ENCODE measurements at places on chromosomes 2 and 18. TPM values are rescaled to one million over a fixed set of nuclear protein-coding genes. Genes with fewer than 3 reads are reported as not detected.

DNA sequence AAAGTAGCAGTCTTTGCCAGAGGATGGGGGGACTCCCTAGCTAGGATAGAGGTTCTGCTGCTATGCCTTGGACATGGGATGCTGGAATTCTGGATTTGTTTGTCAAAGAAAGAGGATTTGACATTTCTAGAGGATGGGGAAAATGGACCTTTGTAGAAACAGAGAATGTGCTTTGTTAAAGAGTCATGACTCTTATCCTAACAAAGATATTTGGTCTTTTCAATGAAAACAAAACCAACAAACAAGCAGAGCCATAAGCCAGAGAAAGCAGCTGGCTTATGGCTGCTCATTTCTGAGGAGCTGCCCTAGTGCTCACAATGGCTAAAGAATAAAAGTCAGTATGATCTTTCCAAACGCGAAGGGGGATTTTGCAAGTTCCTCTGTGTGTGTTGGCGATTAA, 40.8 kb upstream of the MAPRE2 start:
- peak overlapping the region; percentile 44 for H3K27ac ChIP-seq
- no peak overlapping the region for H3K4me3 ChIP-seq
- no peaks in the 10 kb centered on the region for H3K36me3 ChIP-seq
- H3K27me3 ChIP-seq = no peaks in the 10 kb centered on the region

DNA sequence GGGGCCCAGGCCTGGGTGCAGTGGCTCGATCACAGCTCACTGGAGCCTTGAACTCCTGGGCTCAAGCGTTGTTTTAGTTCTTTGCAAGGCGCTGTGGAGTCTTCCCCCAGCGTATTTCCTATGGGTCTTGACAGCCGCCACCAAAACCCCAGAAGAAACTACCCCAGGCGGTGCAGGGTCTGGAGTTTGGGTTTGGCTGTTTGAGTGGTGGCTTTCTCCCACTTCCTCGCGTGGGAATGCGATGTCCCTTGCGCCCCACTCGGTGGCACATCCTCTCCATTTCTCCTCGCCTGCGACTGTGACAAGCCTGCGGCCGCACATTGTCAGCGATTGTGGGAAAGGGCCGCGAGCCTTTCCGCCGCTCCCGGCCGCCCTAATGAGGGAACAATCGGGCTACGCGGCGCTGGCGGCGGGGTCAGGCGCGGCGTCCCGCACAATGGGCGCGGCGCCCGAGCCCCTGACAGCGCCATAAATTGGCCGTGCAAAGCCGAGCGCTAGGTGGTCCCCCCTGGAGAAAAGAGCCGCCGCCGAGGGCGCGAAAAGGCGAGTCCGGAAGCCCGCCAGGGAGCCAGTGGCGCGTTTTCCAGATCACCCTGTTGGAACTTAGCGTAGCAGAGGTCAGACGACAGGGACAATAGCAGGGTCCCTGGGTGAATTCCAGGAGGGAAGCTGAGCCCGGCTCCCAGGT, 194.9 kb upstream of the POU3F3 start:
- DNase-seq = peak; percentile 84
- H3K36me3 ChIP-seq = no peaks in the 10 kb centered on the region
- no peak overlapping the region for H3K27ac ChIP-seq
- peaks cover 73% of the 10 kb centered on the region for H3K27me3 ChIP-seq
- H3K4me3 ChIP-seq = peak overlapping the region; percentile 48

GRCh38 chr2:64454386-64455332, 697 bp downstream of the LGALSL start:
- H3K4me3 ChIP-seq = peak overlapping the region; percentile 97
- peak; percentile 83 for DNase-seq
- peaks cover 29% of the 10 kb centered on the region for H3K4me1 ChIP-seq
- H3K27me3 ChIP-seq = no peaks in the 10 kb centered on the region
- no peak overlapping the region for H3K27ac ChIP-seq

DNA sequence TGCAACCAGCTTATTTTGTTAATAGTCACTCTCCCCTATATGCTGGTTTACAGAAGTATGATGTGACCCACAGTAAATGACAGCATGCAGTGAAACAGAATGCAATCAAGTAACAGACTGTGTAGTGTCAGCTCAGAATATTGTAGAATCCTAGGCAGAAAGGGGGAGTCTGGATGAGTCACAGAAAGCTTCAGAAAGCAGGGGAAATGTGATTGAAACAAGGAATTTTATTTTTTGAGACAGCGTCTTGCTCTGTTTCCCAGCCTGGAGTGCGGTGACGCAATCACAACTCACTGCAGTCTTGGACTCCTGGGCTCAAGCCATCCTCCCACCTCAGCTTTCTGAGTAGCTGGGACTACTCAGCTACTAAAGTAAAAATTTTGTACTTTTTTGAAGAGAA, 219.9 kb upstream of the FBXO11 start:
- H3K4me3 ChIP-seq = no peak overlapping the region
- no peak overlapping the region for H3K27ac ChIP-seq
- H3K27me3 ChIP-seq = no peaks in the 10 kb centered on the region
- DNase-seq = no peak

- H3K27me3 ChIP-seq = no peaks in the 10 kb centered on the region
- no peaks in the 10 kb centered on the region for H3K36me3 ChIP-seq
- H3K4me3 ChIP-seq = no peak overlapping the region
- DNase-seq = no peak
Measured at GRCh38 chr2:189684811-189685210, 10.3 kb downstream of the ANKAR start.

DNA sequence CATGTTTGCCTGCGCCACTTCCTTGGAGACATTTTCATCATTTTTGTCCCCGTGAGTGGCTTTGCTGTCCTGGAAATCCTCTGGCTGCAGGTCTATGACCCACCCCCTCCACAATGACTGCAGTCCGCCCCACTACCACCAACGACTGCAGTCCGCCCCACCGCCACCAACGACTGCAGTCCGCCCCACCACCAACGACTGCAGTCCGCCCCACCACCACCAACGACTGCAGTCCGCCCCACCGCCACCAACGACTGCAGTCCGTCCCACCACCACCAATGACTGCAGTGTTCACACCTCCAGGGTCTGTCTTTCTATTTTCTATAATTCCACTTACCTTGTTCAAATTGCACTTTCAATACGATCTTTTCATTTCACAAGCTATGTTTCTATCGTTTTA, 820.7 kb upstream of the SALL3 start:
- H3K27me3 ChIP-seq = no peaks in the 10 kb centered on the region
- H3K4me1 ChIP-seq = no peaks in the 10 kb centered on the region
- DNase-seq = no peak
- no peak overlapping the region for H3K27ac ChIP-seq
- H3K36me3 ChIP-seq = no peaks in the 10 kb centered on the region
- H3K4me3 ChIP-seq = no peak overlapping the region

DNA sequence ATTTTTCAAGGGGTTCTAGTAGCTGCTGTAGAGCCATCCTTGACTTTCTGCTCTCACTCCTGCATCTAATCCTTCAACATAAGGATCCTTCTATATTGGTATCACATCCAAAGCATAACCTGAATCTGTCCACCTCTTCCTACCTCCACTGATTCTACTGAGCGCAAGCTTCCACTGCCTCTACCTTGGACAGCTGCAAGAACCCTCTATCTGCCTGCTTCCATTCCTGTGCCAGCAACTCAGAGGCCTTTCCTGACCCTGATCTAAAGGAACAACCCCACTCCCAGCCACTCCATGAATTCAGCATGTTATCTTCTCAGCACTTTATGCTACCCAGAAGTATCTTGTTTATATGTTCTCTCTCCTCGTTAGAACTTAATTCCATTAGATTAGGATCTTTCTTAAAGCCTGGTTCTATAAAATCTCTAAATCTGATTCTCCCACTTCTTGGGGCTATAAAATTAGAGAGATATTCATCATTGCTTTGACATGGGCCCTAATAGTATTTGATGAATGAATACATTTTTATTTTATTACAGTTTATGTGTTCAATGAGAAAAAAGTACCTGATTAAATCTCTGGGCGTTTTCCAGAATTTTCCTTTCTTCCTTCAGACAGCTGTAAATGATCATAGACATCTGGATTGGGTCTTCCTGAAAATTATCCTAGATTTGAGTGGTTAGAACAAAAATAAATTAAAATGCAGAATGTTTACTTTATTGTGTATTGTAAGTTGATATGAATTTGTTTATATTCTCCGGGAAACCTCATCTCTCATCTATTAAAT, 6.8 kb downstream of the STAT1 start:
- H3K36me3 ChIP-seq = peaks cover 27% of the 10 kb centered on the region
- H3K4me3 ChIP-seq = no peak overlapping the region
- no peak for DNase-seq
- no peaks in the 10 kb centered on the region for H3K4me1 ChIP-seq

The LIMS4 gene
- total RNA-seq = not detected

The SEH1L gene
- total RNA-seq = 40.5 TPM
